NCI-H1694 treated with DMSO at 0.1 percent for 48 hours (cell line): ENCODE measurements at places on chromosomes 3 and 15.
A peak's percentile ranks its signal among the peaks of the same experiment; 100 is the strongest.

GRCh38 chr3:10957976-10958749, 34.4 kb upstream of the SLC6A1 start:
- no peak for DNase-seq

- no peak for DNase-seq
Observed at GRCh38 chr15:101451846-101452245, 37.7 kb downstream of the PCSK6 start.

GRCh38 chr3:187738071-187738330, 7.3 kb downstream of the BCL6 start:
- no peak for DNase-seq

- DNase-seq: no peak
Observed at GRCh38 chr3:52704611-52705437, 767 bp downstream of the GLT8D1 start.

DNA sequence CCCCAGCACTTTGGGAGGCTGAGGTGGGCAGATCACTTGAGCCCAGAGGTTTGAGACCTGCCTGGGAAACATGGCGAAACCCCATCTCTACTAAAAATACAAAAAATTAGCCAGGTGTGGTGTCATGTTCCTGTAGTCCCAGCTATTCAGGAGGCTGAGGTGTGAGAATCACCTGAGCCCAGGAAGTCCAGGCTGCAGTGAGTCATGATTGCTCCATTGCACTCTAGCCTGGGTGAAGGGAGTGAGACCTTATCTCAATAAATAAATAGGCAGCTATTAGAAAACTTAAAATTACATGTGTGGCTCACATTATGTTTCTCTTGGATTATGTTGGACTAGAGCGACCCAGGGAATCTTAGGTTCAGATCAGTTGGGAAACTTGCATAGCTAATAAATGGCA, 69.7 kb downstream of the RPLP1 start:
- DNase-seq: no peak

DNA sequence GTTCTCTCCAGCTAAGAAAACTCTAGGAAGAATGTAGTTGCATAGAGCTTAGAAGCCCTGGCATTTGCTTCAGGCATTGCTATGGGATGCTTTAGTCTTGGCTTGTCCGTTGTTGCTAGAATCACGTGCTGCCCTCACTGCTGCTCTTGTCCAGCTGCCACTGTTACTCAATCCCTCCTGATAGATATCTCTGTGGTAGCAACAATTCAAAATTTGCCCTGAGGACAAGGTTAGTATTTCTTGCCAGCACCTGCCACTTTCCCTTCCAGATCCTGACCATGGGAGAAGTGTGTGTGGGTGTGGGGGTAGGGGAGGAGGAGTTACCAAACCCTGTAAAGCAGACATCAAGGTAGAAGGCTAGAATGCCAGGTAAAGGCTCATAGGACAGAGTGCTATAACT, 113.8 kb downstream of the PPM1L start:
- no peak for DNase-seq

- no peak for DNase-seq
Observed at GRCh38 chr15:70857562-70858285, 3.8 kb upstream of the LARP6 start.

DNA sequence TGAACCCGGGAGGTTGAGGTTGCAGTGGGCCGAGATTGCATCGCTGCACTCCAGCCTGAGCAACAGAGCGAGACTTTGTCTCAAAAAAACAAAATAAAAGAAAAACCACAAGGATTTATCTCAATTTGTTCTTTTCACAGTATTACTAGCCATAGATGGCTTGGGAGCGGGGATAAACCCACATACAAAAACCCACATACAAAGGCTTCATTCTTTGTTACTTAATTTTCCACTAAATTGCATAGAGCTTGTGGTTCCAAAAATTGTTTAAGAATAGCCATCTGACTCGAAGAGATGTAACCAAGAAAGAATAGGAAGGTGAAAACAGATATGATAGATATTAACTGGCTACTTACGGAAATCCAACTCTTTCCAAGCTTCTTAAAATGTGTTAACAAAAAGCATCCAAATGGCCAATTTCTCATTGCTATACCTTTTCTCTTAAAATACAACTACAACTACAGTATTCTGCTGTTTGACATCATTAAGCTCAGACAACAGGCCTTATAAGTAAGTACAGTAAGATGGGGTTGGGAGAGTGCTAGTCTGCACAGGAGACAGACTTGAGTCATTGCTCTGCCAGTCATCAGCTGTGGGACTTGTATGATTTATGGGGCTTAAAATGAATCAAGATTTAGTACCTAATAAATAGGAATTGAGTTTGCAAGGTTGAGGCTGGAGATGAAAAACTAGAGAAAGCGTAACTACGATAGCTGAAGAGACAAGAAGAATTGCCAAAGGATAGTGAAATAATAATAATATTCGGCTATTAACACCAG, 96.6 kb upstream of the PLXND1 start:
- DNase-seq: no peak

DNA sequence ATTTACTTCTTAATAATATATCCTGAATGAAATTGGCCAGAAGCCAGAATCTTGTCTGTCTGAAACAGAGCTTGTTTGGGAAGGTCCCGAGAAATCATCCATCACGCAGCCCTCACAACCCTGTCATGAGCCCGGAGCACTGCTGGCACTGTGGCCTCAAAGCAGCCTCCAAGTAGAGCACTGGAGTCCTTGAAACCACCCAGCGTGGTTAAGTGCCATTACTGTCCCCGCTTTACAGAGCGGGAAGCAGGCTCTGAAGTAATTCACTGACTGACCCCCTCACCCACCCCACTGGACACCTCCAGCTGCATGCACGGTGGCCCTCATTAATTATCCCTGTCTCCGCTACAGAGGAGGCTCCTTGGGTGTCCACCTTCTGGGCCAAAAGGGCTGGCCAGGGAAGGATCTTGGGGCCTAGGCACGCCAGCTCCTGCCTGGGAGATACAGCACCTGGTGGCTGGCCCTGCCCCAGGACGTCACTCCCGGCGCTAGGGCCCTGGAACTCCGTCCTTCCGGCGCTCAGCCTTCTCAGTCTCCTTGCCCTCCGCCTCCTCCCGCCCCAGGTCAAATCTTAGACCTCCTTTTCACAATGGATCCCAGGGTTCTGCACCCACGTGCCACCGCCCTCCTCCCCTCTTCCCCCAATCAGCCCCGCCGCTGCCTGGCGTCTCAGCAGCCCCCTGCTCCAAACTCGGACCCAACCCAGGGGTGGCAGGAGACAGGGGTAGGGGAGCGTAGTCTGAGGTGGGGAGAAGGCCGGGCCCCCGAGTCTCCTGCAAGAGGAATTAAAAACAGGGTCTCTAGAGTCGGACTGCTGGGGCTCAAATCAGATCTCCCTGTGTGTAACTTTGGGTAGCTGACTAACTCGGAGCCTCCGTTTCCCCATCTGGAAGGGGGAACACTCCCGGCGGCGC, 1.1 kb downstream of the TKT start:
- no peak for DNase-seq

DNA sequence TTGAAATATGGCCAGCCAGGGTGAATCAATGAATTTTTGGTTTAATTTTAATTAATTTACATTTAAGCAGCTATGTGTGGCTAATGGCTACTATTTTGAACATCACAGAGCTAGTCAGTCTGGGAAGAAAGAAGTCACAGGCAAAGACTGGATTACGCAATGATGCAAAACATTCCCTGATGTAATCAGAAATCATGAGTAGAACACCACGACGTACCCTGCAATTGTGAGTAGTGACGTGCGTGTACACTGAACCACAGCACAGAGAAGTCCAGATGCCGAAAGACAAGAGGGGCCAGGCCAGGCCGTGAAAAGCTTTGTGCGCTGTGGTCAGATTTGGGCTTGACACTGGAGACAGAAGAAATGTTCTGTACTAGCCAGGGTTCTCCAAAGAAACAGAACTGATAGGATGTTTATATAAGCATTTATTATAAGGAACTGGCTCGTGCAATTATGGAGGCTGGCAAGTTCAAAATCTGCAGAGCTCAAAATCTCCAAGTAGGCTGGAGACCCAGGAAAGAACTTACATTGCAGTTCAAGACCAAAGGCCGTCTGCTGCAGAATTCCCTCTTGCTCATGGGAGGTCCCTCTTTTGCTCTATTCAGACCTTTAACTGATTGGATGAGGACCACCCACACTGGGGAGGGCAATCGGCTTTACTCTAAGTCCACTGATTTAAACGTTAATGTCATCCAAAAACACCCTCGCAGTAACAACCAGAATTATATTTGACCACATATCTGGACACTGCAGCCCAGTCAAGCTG, 44.6 kb downstream of the SH3BP5 start:
- no peak for DNase-seq

DNA sequence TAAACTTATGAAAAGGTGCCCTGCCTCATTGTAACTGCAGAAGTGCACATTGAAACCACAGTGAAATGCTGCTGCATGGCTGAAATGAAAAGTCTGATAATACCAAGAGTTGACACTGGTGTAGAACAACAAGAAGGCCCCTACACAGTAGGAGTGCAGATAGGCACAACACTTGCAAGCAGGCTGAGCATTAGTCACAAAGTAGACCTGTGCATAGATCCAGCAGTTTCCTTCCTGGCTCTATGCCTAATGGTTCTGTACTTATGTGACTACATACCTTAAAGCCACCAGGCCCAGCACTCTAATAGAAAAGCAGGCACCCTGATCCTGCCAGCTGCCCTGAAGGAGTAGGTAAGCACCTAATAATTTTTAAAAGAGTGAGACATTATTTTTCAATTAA, 41.8 kb downstream of the PRR23E start:
- DNase-seq: no peak

GRCh38 chr15:90231028-90232017, 2.4 kb downstream of the CIB1 start:
- DNase-seq: no peak

DNA sequence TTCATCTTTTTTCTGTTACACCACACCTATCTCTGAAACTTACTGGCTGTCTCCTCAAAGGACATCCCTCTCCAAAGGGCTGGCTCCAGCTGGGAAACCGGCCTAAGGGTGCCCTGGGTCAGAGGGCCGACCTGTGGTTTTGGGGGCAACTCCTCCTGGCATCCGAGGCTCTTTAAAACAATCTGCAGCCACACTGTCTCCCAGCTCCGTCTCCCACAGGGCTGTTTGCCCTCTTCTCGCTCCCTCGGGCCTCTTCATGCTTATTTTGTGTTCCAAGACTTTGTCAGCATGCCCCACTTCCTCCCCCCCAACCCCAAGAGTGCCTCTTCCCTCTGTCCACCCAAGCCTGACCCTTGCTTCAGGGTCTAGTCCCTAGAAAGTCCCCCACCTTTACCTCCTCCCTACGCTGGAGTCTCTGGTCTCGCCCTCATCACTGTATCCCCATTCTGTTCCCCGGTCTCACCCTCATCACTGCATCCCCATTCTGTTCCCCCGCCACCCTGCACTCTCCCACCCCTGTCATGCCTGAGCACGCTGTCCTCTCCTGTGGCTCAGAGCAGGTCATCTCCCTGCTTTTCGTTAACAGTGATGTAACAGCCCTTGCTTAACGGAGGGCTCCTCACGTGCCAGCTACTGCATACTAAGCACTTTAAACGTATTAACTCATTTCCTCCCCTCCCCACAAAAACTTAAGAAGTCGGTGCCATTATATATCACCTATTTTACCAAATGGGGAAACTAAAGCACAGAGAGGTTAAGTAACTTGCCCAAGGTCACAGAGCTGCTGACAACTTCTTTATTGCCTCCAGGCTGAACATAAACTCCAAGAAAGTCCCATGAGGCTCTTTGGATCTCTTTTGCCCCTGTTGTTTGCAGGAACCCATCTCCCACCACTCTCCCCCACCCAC, 1.1 kb upstream of the CSK start:
- no peak for DNase-seq

GRCh38 chr3:134754768-134755559, 40.1 kb upstream of the EPHB1 start:
- DNase-seq: peak; percentile 2

DNA sequence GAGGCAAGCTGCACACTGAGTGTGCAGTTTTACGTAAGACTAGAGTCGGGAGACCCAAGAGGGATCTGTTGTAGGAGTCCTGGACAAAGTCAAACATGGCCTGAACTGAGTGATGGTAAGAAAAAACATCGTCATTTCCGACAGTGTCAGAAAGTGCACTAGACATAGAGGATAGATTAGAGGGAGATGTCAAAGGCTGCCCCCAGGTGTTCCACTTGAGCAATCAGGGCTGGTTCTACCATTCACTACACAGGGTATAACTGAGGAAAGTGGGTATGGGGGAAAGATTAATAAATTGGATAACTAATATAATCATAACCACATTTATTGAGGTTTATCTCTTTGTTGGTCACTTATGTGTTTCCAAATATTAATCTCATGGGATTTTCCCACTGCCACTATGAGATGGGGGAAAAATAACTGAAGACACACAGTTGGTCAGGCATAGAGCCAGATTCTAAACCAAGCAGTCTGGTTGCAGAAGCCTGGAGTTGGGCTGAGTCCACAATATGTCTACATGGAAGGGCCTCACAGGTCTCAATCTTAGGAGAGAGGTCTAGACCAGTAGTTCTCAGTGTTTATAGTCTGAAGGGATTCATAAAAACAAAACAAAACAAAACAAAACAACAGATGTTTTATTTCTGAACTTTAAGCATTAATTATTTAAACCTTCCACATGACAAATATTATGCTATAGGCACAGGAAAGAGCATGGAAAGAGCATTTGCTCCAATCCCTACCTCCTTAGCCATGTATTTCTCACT, 766.5 kb downstream of the NTRK3 start:
- DNase-seq: peak; percentile 50

DNA sequence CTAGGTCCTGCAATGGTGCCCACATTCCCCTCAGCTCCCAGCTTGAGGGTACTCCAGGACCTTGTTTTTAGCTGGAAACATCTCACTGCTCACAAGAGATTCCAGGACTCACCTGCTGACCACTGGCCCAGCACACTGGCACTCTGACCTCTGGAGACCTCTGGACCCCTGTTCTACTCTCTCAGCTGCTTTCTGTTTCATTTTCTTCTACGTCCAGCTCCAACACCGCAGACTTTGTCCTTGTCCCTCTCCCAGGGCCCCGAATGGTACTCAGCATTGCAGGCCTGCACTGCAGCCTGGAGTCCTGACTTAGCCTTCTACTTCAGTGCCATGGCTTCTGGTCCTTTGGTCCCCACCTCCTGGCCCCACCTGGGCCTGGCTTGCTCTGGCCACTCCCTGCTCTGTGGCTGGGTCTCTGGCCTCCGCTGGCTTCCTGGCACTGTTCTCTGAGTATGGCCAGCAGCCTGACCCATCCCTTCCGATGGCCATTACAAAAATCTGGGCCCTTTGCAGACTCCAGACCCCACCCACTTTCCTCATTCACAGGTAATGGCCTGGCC, 27.9 kb downstream of the KY start:
- no peak for DNase-seq

DNA sequence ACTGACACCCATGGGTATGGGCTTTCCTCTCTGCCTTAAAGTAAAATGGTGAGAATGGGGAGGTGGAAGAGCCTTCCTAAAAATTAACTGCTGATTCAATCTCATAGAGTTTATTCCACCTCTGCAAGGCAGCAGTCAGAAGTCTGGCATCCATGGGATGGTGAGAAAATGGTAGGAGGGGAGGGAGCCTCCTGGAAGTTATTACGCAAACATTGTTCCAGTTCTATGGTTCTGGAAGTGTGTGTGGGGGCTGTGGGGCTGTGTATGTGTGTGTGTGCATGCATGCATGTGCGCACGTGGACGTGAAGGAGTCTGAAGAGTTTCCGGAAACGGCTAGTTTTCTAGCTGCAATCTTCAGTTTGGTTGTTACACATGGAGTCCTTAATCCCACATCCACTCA, 177.6 kb downstream of the KCNAB1 start:
- DNase-seq: no peak
